ENCODE measurements at places on chromosomes 1 and 21. TPM values are rescaled to one million over a fixed set of nuclear protein-coding genes. Genes with fewer than 3 reads are reported as not detected.

The TTC4 gene
- polyA plus RNA-seq, result 22.4 TPM

DNA sequence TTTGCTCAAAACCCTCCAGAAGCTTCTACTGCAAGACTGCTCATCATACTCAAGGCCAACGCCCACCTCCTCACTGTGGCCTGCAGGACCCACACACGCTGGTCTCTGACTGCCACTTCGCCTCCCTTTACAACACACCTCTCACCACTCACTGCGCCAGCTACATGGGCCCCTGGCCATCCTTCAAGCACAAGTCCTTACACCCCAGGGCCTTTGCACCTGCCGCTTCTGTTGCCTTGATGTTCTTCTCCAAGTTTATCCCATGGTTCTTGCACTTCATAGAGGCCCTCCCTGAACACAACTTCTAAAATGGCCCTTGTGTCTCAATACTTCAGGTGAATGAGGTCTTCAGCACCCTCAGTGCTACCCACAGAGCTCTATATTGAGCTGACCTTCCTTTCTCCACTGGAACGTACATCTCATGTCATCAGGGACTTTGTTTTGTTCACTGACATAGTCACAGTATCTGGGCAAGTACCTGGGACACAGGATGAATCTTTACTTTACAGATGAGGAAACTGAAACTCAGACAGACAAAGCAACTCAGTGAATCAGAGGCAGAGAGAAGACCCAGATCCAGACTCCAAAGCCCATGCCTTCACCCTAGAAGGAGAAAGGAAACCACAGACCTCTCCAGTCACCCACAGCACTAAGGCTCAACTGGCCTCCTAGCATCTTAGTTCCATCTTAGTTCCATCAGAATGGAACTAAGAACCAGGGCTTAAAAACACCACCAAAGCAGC, 34.7 kb upstream of the CLSTN1 start:
- H3K36me3 ChIP-seq, result peaks cover 12% of the 10 kb centered on the region
- H3K4me3 ChIP-seq, result no peak overlapping the region
- H3K27me3 ChIP-seq, result no peaks in the 10 kb centered on the region
- no peak overlapping the region for H3K27ac ChIP-seq
- no peaks in the 10 kb centered on the region for H3K4me1 ChIP-seq
- no peak for DNase-seq

DNA sequence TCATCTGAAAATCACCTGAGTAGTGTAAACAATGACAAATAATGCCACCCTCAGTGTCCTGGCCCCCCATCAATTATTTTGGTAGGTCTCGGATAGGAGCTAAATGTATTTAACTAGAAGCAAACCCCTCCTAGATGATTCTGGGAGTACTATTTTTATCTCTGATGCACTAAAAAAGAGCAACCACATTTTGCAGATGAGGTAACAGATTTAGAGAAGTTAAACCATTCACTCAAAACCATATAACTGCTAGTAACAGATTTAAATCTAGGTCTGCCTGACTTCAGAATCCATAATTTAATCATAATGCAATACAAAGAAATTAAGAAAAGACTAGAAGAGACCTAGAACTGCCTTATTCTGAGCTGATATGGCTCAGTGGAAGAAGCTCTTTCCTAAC, 17.3 kb upstream of the PTCH2 start:
- no peaks in the 10 kb centered on the region for H3K4me1 ChIP-seq
- peaks cover 15% of the 10 kb centered on the region for H3K36me3 ChIP-seq
- no peak overlapping the region for H3K27ac ChIP-seq
- H3K27me3 ChIP-seq, result no peaks in the 10 kb centered on the region
- no peak for DNase-seq

- H3K27me3 ChIP-seq, result no peaks in the 10 kb centered on the region
- H3K4me1 ChIP-seq, result peaks cover 6% of the 10 kb centered on the region
Observed at GRCh38 chr1:169576241-169576934, 9.9 kb downstream of the F5 start.

The HIVEP3 gene
- 2.6 TPM for polyA plus RNA-seq

DNA sequence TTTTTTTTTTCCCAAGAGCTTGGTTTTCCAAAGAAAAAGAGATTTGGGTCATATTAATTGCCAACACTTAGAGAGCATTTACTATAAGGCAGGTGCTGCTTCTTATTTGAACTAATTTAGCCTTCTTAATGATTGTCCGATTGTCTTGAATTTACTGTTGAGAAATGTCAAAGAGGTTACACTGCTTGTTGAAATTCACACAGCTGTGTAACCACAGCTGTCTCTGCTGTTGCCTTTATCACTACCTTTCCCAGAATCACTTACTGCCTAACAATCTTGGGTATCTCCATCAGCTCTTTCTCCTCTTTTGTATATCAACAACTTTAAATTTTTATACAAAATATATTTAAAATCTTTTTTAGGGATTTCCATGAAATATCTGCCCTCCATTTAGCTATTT, 115.6 kb downstream of the UCHL5 start:
- no peak for DNase-seq
- H3K36me3 ChIP-seq, result no peaks in the 10 kb centered on the region
- H3K4me1 ChIP-seq, result no peaks in the 10 kb centered on the region

- H3K4me1 ChIP-seq, result no peaks in the 10 kb centered on the region
- peaks cover 4% of the 10 kb centered on the region for H3K27me3 ChIP-seq
- DNase-seq, result no peak
- no peak overlapping the region for H3K27ac ChIP-seq
Observed at GRCh38 chr1:12778061-12778460, 4.5 kb downstream of the PRAMEF12 start.

GRCh38 chr1:180229483-180230415, at the start of gene LHX4:
Gene LHX4, plus strand, starts transcription at chr1:180230264. Its CDS starts 266 bp downstream, at chr1:180230530.
- H3K27me3 ChIP-seq, result peaks cover 92% of the 10 kb centered on the region
- no peak within 1 kb of the TSS for H3K27ac ChIP-seq
- H3K36me3 ChIP-seq, result no peaks in the 10 kb centered on the region
- H3K4me1 ChIP-seq, result peaks cover 22% of the 10 kb centered on the region
- H3K4me3 ChIP-seq, result no peak within 1 kb of the TSS
- peak; percentile 44 for DNase-seq
